ENCODE measurements at places on chromosomes 12 and 14.

- DNase-seq, result no peak
Observed at GRCh38 chr12:47856094-47856493, 36.4 kb upstream of the HDAC7 start.

GRCh38 chr12:45278447-45278846 is 62.6 kb downstream of the ANO6 start:
- no peak for DNase-seq

DNA sequence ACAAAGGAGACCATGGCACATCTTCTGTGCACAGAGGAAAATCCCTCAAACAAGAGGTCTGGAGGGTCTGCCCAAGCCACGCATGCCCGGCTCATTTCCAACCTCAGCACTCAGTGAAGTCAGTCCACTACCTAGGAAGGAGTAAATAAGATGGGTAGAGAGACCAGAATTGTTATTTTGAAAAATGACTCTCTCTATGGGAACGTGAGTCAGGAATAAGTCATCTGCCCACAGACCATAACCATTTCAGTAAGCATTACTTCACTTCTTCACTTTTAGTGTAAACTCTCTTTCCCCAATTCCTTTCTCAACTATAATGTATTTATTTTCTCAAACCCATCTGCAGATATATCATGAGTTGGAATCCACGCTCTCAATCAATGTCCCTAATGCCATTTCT is 1039.9 kb upstream of the USP15 start:
- no peak for DNase-seq

- DNase-seq, result no peak
Observed at GRCh38 chr12:104699489-104700190, 242.9 kb downstream of the CHST11 start.

DNA sequence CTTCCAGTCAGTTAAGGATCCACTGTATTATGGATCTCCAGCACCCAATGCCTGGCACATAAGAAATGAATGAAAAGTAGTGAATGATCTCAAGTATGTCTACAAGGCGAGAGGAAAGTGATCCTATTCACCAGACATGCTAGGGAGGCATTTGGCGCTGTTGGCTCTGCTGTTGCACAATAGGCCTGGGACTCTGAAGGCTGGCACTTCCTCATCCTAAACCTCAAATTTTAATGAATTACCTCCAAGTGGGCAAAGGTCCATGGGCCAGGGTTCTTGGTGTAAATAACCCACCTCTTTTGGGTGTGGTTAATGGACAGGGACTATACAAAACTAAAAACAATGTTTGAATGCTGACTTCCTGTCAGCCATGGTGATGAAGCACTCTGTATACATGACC is 173.4 kb upstream of the PZP start:
- DNase-seq, result no peak

- no peak for DNase-seq
Observed at GRCh38 chr12:81222846-81223592, 145.1 kb downstream of the ACSS3 start.

DNA sequence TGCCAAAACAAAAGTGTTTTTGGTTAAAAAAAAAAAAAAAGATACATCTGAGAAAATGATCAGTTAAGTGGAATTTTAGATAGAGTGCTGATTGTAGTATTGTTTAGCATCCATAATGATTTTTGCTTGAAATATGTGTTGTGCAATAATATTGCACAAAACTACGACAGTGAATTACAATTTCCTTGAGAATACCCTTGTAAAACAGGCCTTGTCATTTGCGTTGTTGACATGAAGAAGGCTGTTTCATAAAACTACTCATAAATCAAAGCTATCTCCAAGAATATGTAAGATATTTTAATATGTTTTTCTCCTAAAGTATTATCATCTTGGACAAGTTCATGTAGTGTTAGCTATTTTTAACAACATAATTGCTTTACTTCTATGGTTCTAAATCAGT is 1077.0 kb downstream of the LRFN5 start:
- DNase-seq, result no peak

DNA sequence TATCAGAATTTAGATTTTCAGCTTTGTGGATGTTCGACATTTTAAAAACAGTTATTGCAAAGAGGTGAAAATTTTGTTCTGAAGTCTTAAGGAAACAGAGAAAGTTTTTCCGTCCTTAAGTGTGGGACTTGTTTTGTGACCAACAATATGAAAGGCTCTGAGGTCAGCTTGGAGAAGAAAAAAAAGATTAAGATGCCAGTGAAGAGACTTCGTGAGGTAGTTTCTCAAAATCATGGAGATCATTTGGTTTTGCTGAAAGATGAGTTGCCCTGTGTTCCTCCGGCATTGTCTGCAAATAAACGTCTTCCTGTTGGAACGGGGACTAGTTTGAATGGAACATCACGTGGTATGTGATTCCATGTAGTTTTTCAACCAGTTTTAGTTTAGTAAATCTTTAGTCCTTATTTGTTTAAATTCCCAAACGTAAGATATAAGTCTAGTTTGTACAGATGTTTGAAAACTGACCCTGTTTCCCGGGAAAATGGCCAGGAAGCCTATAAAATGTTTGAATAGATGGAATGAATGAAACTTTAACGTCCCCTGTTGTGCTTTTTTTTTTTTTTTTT is 682 bp downstream of the KIAA0586 start:
- DNase-seq, result no peak

DNA sequence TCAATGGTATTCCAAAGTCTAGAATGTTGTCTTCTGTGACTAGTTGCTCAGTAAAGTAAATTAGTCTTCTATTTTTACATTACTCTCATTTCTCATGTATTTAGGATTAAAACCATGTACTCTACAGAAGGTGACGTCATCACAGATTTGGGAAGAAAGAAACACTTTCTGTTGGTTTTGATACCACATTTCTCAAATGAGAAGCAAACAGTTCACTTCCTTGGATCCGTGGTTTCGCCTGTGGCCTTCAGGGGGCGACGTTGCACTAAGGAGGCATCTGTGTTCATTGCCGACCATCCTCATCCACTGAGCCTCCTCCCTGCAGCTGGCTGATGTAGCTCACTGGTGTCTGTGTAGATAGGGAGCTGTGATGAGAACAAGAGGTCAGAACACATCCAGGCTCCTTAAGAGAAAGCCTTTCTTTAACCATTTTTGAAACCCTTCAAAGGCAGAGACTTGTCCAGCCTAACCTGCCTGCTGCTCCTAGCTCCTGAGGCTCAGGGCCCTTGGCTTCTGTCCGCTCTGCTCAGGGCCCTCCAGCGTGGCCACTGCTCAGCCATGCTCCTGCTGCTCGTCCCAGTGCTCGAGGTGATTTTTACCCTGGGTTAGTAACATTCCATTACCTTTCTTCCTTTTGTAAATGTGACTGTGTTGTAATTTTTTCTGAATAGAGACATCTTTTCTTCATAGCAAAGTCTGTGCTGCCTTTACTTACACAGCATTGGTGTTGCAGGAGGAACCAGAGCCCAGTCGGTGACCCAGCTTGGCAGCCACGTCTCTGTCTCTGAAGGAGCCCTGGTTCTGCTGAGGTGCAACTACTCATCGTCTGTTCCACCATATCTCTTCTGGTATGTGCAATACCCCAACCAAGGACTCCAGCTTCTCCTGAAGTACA is 220.6 kb upstream of the OR4E1 start:
- no peak for DNase-seq

DNA sequence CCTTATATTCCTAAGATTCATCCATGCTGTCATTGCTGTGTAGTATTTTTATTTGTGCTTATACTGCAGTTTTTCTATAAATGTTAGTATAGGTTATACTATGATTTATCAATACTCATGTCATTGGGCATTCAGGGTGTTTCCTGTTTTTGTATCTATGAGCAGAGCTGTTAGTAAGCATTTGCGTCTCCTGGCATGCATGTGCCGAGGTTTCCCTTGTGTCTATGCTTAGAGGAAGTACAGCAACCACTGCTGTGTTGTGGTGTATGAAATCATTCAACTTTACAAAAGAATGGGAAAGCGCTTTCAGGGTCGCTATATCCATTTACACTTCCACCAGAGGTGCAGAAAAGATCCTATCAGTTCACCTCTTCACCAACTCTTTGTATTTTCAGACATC is 122.7 kb downstream of the RGS6 start:
- no peak for DNase-seq

- no peak for DNase-seq
Observed at GRCh38 chr14:105390849-105391500, 7.4 kb upstream of the TEX22 start.

DNA sequence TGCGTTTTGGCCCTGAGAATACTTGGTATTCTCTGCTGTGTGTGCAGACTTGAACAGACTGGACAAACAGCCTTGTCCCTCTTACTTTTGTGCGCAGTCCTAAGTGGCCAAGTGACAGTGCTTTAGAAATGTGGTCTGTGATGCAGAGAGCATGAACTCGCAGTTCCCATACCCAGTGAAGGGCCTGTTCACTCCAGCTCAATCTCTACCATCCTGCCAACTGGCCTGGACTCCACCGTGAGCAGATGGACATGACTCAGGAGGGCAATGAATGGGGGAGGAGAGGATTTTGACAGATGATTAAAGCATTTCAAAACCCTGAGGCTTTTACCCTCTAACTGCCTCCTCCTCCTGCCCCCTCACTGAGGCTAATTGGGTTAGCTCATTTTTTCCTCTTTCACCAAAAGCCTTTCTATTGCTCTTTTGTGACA is 62.5 kb upstream of the PYGL start:
- no peak for DNase-seq

GRCh38 chr12:2669560-2669959 is 125.2 kb upstream of the FKBP4 start:
- DNase-seq, result no peak

DNA sequence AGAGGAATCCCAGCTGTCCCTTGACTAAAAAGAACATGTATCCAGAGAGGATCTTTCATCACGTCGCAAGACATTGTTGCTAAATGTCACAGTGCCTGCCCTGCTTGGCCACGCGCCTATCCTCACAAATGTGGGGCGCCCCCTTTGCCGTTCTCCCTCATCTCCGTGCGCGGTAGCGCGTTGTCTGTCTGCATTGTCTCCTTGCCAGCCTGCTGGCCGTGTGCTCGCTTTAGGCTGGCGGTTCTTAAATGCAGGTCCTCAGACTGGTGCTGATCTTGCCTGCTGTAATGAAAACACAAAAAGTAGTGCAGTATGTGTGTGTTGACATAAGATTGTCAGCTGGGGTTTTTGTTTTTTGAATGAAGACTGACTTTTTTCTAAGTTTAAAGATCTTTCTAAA is 198.2 kb upstream of the RGS6 start:
- DNase-seq, result peak; percentile 52

DNA sequence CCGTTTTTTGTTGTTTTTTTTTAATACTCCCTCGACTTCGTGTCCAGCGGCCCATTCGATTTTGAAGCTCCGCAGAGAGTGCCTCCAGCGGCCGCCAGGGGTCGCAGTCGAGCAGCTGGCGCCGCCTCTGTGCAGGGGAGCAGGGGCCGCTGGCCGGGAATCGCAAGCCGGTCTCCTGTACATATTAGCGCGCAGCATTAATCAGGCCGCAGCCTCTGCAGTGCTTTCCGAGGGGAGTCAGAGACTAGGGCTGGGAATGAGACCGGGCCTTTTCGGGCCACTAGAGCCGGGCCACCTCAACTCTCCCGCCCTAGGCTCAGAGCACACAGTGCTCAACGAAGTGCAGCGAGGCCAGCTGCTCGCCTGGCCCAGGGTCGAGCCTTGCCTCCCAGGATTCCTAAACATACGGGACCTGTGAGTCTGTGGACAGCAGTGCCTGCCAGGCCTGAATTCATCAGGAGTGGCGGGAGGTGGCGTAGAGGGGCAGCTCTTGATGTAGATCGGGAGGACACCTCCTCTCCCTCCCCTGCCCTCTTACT is 81.8 kb downstream of the EMP1 start:
- peak; percentile 80 for DNase-seq

DNA sequence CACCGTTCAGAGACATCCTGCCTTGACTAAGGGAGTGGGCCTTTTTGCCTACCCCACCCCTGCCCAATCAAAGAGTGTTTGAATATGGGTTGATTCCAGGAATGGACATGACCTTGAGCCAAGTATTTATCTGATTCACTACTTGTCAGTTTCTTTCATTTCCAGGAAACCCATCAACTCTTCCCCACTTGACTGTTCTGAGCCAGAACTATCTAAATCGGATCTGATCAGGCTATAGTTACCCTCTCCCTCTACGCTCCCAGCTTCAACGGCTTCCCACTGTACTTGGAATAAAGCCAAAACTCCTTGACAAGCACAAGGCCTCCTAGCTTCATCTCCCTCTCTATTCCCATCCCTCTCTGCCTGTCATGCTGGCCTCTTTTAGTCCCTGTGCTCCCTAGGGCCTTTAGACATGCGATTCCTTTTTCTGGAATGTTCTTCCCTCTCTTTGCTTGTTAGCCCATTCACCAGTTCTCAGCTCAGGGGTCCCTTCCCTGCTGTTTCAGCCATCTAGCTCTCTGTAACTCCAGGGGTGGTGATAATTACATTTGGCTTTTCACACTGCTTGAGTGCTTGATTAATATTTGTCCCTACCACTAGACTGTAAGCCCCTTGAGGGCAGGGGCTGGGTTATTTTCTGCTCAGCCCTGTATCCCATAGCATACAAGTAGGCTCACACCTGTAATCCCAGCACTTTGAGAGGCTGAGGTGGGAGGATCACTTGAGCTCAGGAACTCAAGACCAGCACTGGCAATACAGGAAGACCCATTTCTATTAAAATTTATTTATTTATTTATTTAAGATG is 5.5 kb upstream of the ITPK1 start:
- DNase-seq, result no peak

DNA sequence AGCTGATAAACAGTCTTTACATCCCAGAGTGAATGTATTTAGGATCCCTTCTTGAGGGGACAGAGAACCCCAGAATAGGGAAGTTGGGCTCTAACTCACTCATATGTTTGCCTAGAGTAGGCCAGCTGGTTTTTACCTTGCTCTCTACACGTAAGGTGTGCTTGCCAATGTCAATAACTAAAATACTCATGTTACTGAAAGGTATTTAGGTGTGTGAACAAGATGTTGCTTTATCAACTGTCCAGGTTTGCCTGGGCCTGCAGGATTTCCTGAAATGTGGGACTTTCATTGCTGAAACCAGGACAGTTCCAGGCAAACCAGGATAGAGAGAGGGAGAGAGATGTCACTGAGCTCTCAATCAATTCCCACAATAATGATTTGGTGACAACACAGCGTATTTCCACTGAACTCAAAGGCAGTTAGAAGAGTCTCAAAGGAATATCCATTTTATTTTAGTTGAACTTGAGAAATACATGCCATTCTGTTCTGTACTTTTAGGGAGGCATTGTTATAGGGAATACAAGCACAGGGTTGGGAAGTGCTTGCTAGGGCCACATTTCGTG is 171.7 kb downstream of the NRXN3 start:
- DNase-seq, result no peak
